T-helper 17 cell (primary cell): ENCODE measurements at places on chromosomes 6 and 20.

GRCh38 chr6:110581679-110582078, 105.3 kb upstream of the SLC22A16 start:
- no peak for DNase-seq

GRCh38 chr6:33886673-33887144, 82.9 kb upstream of the MLN start:
- no peak for DNase-seq

DNA sequence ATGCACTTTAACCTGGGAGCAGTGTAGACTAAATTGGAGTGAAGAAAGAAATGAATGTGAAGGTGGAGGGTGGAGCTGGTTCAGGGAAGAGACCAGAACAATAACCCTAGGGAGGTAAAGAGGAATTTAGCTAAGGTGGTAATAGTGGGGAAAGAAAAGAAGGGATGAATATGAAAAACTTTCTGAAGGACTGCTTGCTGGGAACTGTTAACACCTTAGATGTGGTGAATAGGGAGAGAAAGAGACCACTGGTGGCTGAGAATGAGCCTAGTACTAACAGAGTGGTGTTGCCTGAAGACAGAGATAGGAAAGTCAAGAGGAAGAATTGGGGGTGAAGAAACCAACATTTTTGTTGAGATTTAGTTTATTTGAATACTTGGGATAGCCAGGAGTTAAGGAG, 78.4 kb upstream of the HS3ST5 start:
- no peak for DNase-seq

DNA sequence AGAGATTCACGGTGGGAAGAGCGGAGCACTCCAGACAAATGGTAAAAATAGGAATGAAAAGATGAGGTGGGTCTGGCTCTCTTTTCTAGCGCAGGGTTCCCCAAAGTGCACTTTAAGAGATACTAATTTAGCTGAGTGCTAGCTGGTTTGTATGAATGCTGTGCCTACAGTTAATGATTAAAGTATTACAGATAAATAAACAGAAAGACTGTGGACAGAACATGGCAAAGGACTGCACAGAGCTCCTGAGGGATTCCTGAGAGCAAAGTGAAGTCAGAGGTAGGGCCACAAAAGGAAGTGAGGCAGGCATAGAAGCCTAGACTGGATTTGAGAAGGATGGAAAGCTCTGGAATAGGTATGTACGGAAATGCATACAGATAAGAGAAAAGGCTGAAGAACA, 114.5 kb downstream of the INSM1 start:
- DNase-seq = no peak

DNA sequence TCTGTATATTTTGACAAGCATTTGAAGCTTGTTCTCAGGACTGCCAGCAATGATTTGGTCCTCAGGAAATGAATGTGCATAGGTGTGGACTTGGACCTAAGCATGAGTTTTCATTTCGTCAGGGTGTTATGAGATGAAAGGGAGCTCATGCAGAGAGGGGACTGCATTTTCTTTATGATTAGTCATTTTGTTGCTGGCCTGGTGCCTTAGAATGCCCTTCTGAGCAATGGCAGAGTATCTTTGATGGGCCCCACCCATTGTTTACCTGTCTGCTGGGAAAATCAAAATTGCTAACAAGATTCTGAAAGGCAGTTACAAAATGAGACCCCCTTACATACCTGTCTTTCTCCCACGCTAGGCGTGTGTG, 51.5 kb upstream of the MTHFD1L start:
- DNase-seq = no peak

- no peak for DNase-seq
These were observed 103.2 kb downstream of the ARMC2 start for GRCh38 chr6:108951351-108951953.

- DNase-seq = no peak
These were observed 2.5 kb upstream of the SRC start for GRCh38 chr20:37343212-37343993.
